CD4-positive, alpha-beta T cell (primary cell): ENCODE measurements at places on chromosomes 7 and 10.

DNA sequence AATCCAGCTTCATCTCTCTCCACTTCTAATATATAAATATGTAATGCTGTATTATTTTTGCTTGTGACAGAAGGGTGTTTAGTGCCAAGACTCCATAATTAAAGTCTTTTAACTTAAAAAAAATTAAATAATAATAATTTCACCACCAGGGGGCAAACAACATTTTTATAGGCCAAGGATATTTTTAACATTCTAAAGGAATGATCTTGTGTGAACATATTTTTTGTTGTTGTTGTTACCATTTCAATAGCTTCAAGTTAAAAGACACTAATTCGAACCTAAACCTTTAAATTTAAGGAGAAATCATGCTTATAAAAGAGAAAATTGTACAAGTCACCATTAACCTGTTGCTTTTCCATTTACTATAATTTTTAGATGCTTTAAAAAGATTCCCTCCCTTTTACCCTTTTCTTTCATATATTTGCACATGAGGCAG lies 7.5 kb upstream of the DNAJC1 start:
- DNase-seq = no peak

- no peak for DNase-seq
Observed at GRCh38 chr10:116041948-116042347, 231.1 kb downstream of the GFRA1 start.

- DNase-seq = no peak
Observed at GRCh38 chr7:111750878-111751277, 188.6 kb upstream of the IMMP2L start.

DNA sequence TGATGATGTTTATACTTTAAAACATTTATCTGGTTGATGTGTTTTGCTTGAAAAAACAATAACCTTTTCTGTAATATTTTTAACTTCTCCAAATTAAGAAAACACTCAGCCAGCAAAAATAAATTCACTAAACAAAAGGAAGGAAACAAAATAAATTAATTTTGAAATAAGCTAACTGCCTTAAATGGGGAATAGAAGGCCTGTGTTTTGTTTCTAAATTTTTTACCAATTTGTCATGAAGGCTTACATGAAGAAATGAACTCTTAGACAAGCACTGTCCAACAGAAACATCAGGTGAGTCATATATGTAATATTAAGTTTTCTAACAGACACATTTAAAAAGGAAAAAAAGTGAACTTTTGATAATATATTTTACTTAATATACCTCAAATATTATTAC lies 68.5 kb downstream of the LRRN3 start:
- DNase-seq = no peak

- no peak for DNase-seq
Observed at GRCh38 chr10:123459371-123460091, 206.6 kb upstream of the GPR26 start.

DNA sequence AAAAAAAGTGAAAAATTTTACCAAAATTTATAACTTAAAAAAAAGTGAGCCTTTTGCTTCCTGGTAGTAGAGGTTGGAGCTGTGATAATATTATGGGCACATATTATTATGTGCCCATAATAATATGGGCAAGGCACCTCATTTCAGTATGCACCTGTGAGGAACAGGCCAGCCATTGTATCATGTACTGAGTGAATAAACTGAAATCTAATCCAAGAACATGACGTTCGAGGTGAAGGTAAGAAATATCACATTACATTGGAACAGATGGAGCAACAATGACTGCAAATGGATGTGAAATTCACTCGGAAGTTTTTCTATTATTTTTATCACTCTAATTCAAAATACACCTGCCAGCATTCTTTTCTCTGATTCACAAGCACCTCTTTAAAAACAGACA lies 216.0 kb downstream of the KLF6 start:
- no peak for DNase-seq

DNA sequence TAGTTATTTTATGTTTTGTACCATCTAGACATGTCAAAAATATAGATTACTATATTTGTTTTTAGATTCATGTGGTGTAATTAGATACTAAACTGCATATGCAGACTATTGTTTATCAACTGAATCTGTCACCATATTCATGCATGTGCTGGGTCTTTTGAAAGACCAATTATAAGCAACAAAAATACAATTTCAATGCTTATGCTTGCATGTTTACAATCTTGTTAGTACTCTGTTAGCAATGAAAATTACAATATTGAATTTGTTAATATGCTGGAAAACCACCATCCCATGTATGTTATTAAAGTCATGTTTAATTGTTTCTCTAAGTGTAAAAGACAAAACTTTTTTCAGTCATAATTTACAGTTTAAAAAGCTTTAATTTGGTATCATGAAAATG lies 140.9 kb downstream of the HGF start:
- no peak for DNase-seq

- no peak for DNase-seq
Observed at GRCh38 chr10:103804871-103805270, 50.5 kb downstream of the SH3PXD2A start.

DNA sequence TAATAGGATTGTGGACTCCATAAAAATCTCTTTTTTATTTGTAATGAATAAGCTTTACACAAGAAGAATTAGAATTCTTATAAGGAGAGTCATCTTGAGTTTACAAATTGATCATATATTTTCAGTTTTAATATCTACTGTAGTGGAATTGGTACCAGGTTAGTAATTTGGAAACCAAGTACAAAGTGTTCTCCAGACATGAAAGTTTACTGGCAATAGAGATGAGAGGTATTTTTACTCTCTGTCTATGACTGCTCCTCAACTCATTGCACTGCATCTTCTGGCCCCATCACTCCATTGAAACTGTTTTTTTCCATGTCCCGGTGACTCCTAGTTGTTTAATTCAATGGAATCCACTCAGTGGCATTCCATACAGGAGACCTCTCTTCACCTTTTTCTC lies 164.5 kb upstream of the SMIM30 start:
- no peak for DNase-seq

GRCh38 chr10:11535346-11535959 lies 76.0 kb downstream of the USP6NL start:
- DNase-seq = no peak

- no peak for DNase-seq
Observed at GRCh38 chr10:110651044-110651958, 7.2 kb downstream of the RBM20 start.

- no peak for DNase-seq
Observed at GRCh38 chr7:143199040-143199439, 15.8 kb downstream of the TAS2R39 start.

- no peak for DNase-seq
Observed at GRCh38 chr10:7686351-7687171, 16.6 kb upstream of the ITIH2 start.

DNA sequence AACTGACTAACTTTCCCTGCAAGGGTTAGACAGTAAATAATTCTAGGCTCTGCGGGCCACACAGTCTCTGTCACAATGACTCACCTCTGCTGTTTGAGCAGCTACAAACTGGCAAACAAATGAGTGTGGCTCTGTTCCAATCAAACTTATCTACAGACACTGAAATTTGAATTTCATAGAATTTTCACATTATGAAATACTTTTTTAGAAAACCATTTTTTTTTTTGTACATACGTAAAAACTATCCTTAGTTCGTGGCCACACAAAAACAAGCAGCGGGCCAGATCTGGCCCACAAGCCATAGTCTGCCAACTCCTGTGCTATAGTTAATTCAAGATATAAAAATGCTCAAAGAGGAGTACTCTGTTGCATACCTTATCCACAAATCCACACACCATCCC lies 32.6 kb downstream of the PIP4K2A start:
- DNase-seq = peak; percentile 47

GRCh38 chr7:128037880-128038619 lies 6.8 kb upstream of the LRRC4 start:
- no peak for DNase-seq

DNA sequence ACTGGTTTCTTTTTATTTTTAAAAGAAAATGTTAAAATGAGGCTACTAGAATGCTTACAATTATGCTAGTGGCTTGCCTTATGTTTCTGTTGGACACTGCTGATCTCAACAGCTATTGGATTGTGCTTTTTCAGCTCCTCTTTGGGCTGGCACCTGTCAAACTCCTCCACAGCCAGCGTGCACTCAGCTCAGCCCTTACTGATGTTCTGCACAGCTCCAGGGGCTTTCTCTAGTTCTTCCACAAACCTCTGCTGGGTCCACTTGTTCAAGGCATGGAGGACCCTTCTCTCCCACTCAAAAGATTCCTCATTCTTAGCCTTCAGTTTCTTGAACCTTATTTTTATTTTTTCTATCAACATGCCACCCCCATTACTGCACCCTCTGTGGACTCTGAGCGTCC lies 96.0 kb downstream of the VIPR2 start:
- no peak for DNase-seq

DNA sequence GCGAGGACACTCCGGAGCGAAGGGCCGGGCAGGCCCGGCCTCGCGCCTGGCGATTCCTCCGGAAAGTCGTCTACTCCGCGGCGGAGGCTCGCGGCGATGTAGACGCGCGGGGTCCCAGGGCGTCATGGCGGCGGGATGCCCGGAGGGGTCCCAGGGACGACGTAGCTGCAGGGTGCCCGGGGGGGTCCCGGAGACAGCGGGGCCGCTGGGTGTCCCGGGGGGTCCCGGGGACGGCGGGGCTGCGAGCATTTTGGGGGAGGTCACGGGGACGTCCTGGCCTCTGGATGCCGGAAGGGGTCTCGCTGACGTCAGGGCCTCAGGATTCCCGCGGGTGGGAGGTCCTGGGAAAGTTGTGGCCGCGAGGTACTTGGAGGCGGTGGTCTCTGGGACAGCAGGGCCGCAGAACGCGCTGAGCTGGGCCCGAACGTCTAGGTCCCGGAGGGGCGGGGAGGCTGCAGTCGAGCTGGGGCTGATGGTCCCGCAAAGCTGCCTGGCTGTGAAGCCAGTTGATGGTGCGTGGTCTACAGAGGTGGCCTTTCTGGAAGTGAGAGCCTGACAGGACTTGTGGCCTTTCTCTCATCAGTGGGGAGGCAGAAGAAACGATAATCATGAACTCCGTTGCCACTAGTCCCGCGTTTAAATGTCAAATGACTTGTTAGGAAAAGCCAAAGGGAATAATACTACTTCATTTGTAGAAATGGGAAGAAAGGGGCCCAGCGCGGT lies 637 bp downstream of the HSPA14 start:
- DNase-seq = no peak

DNA sequence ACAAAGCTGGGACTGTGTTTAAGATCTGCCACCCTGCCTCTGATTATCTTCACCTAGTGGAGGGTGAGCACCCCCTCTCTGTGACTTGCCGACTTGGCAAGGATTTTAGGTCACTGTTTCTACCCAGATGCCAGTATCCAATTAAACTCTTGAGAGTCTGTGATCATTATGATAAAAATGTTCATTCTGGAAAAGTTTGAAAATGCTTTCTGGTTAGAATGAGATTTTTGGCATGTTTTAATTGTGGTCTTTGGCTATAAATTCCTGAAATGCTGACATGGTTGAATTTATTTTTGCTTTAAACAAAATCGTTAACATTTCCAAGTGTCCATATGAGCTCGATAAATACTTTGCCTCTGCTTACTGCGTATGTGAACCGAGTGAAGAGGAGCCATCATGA lies 221.4 kb downstream of the BICC1 start:
- no peak for DNase-seq

- no peak for DNase-seq
Observed at GRCh38 chr7:116277070-116277469, 66.7 kb downstream of the TES start.

DNA sequence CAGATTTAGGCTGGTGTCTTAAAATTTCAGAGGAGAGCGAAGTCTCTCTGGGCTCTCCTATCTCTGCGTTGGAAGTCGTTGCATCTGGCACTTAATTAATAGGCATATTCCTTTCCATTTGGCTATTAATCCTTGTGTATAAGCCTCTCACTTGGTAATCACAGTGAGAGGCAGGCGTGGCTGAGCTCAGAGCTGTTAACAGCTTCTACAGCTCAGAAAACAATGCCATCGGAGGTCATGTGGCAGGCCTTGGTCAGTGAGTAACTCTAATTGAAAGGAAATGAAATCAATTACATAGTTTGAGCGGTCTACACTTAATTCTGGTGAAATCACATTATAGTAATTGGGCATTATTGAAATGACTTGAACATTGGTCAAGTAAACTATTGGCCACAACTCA lies 135.1 kb downstream of the DPY19L1 start:
- no peak for DNase-seq

- no peak for DNase-seq
Observed at GRCh38 chr7:3415861-3416312, 114.8 kb downstream of the SDK1 start.

DNA sequence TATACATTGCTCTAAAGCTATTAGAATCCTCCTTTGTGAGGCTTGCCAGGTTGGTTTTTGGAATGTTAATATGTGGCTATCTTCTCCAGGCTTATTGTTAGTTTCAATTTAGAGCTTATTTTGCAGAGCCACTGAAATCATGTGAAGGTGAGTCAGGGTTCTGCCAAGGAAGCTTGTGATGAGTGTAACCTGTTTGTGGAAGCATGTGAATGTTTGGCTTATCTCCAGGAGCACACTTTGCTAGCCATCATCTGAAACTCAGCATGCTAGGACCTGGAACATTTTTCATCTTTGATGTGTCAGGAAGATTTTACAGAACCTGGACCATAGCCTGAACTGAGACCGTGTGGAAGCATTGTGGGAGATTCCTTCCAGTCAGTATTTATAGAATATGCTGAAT lies 197.3 kb downstream of the PPP1R9A start:
- DNase-seq = no peak

GRCh38 chr10:48564466-48565160 lies 40.3 kb downstream of the ARHGAP22 start:
- DNase-seq = no peak

DNA sequence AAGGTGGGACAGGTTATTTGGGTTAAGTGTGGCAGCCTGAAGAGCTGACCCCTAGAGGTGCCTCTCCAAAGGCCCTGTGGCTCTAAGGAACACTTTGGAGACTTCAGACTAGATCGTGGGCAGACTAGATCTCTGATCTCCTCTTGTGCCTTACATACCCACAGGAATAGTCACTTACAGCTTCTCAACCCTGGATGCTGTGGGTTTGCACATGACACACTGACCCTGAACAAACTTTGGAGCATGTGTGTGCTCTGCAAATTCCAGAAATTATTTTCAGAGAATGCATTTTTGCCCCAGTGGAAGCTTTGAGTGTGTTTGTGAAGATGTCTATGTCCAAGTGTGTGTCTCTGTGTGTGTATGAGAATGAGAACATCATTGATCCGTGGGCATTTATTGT lies 119.6 kb downstream of the EMX2 start:
- DNase-seq = no peak

DNA sequence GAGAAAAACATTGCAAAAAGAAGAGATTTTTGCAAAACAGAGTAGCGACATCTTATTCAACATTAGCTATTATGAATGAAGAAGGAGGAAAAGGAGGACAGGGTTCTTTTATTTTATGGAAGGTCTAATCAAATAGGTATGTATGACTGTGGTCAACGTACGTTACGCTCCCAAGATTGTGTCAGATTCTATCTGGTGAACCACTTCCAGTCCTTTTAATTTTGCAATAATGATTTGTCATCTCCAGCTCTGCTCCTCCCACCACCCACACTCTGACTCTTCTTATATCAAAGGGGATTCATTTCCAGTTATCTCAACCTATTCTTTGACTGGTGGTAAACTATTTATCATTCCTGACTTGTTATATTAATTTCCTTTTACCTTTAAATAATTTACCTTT lies 259.9 kb downstream of the CACNA2D1 start:
- no peak for DNase-seq

- DNase-seq = no peak
Observed at GRCh38 chr10:77771851-77772250, 134.2 kb upstream of the KCNMA1 start.
